ENCODE measurements at places on chromosomes 3 and 15.

DNA sequence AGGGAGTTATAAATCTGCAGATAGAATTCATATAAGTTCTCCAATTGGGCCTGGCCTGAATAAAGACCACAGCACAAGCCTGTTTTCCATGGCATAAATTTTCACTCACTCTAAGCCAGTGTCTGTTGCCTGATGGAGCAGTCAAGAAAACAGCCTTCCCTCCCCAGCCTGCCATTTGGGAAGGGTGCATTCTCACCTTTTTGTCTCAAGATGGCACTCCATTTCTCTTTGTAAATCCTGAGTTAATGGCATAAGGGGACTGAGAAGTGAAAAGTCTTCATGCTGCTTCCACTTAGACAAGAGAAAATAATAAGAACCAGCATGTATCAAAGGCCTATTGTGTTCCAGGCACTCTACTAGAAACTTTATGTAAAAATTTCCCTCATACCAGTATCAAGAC is 115.6 kb upstream of the MANF start:
- no peak for DNase-seq

DNA sequence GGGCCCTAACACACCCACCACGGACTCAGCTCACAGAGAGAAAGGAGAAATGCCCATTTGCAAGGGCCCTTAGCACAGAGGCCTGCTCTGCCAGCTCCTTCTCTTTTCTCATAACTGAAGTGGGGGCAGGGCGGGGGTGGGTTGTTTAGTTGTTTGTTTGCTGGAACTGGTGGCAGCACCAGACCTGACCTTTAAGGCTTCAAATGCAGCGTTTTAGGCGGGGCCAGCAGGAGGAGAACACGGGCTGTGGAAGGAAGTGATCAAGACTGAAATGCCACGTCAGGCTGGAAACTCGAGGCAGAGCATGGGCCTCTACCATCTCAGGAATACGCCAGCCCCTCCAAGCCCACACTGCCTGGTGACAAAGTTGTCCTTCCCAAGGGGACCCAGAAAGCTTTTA is 9.3 kb downstream of the CACNA2D2 start:
- DNase-seq, result no peak

DNA sequence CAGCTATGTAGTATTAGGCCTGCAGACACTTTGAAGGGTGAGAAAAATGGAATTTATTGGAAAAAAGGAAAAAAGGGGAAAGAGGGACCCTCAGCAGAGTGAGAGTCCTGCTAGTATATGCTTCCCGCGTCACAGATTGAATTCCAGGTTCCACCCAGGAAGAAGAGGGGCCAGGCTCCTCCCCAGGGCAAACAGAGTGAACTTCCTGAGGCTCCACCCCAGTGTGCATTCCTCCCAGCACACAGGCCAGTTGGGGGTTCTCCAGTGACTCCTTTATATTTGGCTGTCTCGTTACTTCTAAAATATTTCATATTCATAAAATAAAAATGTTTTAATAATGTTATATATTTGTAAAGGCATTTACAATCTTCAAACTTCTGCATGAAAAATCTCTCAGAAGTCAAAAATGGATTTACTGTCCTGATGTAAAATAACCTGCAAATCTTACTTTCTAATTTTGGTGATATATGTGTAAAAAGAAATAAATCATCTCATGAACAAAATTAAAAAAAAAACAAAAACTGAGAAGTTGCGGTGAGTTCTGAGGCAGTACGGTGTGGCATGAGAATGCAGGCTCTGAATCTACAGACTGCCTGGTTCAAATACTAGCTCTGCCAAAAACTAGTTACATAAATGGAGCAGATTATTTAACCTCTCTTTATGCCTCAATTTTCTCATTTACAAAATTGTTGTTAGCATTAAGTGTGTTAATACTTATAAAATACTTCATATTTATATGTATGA is 175.8 kb upstream of the P2RY1 start:
- no peak for DNase-seq

DNA sequence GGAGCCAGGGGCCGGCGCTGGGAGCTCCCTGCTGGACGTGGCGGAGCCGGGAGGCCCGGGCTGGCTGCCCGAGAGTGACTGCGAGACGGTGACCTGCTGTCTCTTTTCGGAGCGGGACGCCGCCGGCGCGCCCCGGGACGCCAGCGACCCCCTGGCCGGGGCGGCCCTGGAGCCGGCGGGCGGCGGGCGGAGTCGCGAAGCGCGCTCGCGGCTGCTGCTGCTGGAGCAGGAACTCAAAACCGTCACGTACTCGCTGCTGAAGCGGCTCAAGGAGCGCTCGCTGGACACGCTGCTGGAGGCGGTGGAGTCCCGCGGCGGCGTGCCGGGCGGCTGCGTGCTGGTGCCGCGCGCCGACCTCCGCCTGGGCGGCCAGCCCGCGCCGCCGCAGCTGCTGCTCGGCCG is 1.5 kb downstream of the SMAD6 start:
- peak; percentile 64 for DNase-seq

GRCh38 chr15:71444866-71445590 is 329.8 kb downstream of the THSD4 start:
- DNase-seq, result no peak

GRCh38 chr3:125641891-125642290 is 46.6 kb upstream of the OSBPL11 start:
- DNase-seq, result no peak

DNA sequence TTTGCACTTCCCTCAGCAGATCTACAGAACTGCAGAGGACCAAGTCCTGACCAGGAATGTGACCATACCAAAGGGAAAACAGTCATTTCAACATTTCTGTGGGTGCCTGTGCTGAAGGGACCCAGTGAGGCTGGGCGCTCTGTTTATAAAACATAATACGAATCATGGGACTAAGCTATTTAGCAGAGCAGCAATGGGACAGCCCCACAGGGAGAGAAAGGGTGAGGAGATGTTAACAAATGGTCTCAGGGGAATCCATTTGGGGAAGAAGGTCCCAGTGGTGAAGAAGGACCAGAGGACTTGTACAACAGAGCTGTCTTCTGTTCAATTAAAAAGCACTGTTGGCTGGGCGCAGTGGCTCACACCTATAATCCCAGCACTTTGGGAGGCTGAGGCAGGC is 1025.4 kb downstream of the FHIT start:
- no peak for DNase-seq

GRCh38 chr3:81891055-81891895 is 129.8 kb upstream of the GBE1 start:
- no peak for DNase-seq

DNA sequence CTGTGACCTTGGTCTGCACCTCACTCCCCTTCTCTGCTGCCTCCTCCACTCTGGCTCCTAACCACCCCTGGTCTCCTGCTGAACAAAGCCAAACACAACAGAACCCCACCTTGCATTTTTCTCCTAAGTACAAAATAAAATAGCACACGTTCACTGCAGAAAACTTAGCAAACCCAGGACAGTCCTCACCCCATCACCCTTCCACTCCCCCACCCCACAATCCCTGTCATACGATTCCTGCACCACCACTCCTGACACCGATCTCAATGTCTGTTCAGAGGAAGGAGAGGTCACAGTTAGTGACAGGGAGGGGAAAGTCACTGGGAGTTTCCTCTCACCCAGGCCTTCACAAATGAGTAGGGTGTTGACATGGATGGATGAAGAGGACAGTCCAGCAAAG is 4.2 kb downstream of the VPS33B start:
- DNase-seq, result no peak

DNA sequence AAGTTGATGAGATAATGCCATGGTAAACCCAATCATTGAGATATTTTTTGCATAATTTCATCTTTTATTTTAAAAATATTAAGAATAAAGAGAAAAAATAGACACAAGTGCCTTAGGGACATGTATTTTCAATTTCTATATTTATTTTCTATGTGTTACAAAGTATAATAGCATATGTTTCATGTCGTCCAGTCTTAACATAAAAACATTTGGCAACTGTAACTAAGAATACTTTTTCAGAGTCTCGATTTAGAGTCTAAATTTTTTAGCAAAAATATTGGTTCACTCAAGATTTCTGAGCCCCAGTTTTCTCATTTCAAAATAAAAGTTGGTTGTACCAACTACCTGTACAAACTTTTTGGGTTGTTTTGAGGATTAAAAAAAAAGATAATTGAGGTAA is 511.4 kb upstream of the ZNF385D start:
- DNase-seq, result no peak

GRCh38 chr15:33742800-33743199 is 225.5 kb upstream of the CHRM5 start:
- no peak for DNase-seq

GRCh38 chr3:107824822-107825371 is 265.9 kb downstream of the CD47 start:
- DNase-seq, result no peak

DNA sequence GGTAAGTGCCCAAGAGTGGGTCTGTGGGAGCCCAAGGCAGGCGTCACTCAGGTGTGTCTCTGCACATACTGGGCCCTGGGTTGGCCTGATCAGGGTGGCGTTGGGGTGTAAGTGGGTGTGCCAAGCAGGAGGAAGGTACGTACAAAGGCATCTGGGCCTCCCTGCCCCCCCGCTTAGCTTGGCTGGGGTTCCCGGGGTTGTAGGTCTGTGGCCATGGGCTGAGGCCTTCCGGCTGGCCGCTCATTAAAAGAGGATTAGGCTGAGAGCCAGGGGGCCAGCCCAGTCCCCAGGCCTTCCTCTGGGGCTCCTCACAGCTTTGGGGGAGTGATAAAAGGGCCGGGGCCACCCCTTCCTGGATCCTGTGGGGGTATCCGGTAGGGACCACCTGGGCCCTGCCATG is 13.3 kb downstream of the SEMA3F start:
- DNase-seq, result no peak

DNA sequence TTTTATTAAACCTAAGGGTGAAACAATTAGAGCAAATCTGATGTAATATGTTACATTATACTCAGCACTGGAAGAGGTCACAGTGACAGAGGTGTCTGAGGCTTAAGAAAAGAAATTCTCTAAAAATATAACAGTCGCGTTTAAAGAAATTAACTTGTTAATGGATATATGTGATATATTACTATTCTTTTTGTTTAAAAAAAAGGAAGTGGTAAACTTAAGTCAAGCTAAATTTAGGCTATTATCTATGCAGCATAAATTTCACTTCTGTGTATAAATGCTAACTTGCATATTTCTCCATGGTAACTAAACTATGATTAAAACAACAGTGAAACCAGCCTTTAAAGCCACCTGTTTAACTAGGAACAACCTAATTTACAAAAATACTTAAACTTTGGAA is 191.3 kb downstream of the FOXP1 start:
- DNase-seq, result no peak

- DNase-seq, result no peak
Observed at GRCh38 chr15:101391981-101392640, 97.1 kb upstream of the SNRPA1 start.

DNA sequence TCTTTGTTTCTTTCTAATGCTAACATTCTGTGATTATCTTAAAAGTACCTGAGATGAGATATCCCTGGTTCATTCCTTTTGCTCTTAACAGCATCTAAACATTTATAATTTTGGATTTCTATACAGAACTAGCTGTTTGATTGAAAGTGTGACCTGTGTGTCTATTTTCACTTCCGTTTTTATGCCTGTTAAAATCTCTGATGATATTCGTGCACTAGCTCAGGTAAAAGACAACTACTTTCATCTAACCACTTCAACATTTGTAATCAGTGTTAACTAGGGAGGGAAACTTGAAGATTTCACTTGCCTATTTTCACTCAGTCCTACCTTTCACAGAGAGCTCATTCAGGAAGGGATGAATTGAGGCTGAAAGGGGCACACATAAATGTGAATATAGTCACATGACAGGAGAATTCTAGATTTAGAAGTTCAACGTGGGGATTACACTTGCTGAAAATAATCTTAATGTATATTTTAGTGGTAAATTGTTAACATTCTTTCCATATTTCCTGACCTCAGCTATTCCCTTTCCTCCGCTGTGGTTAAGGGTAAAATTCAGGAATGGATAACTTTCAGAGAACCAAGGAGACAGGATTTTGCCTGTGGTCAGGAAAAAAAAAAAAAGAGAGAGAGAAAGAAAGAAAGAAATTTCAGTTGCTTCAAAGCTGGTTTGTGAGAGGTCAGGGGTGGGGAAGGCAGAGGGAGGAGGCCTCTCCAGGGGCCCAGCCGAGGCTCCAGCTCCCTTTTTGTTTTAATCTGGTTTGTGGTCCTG is 159.8 kb upstream of the TSC22D2 start:
- DNase-seq, result no peak

- DNase-seq, result no peak
Observed at GRCh38 chr3:12590096-12590495, 33.2 kb downstream of the MKRN2 start.

DNA sequence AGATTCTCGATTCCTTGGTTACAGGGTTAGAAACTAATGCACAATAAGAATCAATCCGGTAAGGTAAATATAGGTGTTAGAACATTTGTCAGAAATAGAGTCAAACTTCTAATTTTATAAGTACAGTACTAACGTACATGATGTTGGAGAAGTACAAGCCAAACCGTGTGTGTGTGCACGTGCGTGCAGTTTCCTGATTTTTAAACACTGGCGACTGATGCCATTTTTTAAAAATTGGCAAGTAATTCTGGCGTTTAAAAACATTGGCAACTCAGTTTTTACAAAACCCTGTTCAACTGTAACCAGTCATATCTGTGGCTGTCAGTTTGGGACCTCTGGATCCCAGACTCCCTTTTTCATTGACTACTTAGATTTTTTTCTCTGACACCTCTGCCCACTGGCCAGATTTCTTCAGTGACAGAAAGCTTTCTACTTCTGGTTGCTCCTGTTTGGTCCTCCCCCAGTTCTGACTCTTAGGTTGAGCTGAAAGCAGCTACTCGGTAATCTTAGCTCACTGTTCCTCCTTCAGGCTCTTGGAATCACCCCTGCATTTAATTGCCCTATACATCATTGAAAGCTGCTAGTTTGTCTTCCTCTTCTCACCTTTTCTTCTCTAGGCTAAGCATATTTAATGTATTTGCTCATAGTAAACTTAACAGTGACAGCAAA is 843 bp downstream of the ATG7 start:
- DNase-seq, result no peak

- no peak for DNase-seq
Observed at GRCh38 chr3:132641837-132642538, 17.6 kb downstream of the ACAD11 start.

GRCh38 chr15:63238796-63239195 is 38.6 kb upstream of the APH1B start:
- DNase-seq, result no peak

- DNase-seq, result no peak
Observed at GRCh38 chr3:152380043-152380442, 111.3 kb downstream of the MBNL1 start.

DNA sequence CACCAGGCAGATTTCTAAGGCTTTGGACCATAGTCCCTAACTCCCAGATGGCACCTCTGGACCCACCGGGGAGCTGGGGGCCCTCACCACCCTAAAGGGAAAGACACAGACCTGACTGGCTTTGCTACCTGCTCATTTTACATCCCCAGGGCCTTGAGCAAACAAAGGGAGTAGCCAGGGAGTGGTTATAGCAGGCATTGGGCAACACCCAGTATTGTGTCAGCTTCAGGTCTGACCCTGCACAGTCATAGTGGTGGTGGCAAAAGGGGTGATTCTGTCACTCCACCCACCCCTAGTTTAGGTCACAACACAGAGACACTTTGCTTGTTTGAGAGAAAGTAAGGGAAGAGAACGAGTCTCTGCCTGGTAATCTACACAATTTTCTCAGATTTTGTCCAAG is 352.5 kb downstream of the DIPK2A start:
- no peak for DNase-seq

- no peak for DNase-seq
Observed at GRCh38 chr3:196341137-196341536, 2.9 kb upstream of the TM4SF19 start.

Measured in frontal cortex (tissue), 4 donors.